Kidney (tissue), 22 donors: ENCODE measurements at places on chromosomes 11 and 22. TPM values are rescaled to one million over a fixed set of nuclear protein-coding genes. Genes with fewer than 3 reads are reported as not detected.

GRCh38 chr11:72940417-72940816, 126.2 kb downstream of the ATG16L2 start:
- no peak overlapping the region for H3K4me3 ChIP-seq
- no peak overlapping the region for H3K27ac ChIP-seq
- H3K4me1 ChIP-seq: no peaks in the 10 kb centered on the region
- DNase-seq: no peak

DNA sequence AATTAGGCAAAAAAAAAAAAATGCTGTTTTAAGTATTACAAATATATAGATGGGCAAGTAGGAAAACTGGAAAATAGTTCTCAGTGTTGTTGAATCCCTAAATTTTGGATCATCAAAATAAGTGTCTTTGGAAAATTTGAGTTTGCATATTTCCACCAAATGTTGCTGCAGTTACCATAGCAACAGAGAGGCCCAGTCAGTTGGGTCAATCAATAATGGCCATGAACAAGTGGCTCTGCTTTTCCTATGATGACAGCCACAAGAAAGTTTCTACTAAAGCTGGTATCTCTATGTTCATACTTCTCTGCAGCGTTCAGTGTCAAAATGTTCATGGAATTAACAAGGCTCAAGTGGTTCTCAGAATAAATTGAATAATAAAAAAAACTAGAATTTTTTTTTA, 79.1 kb downstream of the SERGEF start:
- H3K36me3 ChIP-seq: no peaks in the 10 kb centered on the region
- no peaks in the 10 kb centered on the region for H3K4me1 ChIP-seq
- H3K4me3 ChIP-seq: no peak overlapping the region

- no peak overlapping the region for H3K4me3 ChIP-seq
- no peaks in the 10 kb centered on the region for H3K36me3 ChIP-seq
- no peak overlapping the region for H3K27ac ChIP-seq
- DNase-seq: no peak
Measured at GRCh38 chr11:69930081-69931059, 111.2 kb upstream of the FGF3 start.

- no peak overlapping the region for H3K27ac ChIP-seq
- DNase-seq: no peak
- no peaks in the 10 kb centered on the region for H3K27me3 ChIP-seq
- no peaks in the 10 kb centered on the region for H3K36me3 ChIP-seq
Measured at GRCh38 chr22:43529934-43530333, 118.1 kb downstream of the MPPED1 start.

DNA sequence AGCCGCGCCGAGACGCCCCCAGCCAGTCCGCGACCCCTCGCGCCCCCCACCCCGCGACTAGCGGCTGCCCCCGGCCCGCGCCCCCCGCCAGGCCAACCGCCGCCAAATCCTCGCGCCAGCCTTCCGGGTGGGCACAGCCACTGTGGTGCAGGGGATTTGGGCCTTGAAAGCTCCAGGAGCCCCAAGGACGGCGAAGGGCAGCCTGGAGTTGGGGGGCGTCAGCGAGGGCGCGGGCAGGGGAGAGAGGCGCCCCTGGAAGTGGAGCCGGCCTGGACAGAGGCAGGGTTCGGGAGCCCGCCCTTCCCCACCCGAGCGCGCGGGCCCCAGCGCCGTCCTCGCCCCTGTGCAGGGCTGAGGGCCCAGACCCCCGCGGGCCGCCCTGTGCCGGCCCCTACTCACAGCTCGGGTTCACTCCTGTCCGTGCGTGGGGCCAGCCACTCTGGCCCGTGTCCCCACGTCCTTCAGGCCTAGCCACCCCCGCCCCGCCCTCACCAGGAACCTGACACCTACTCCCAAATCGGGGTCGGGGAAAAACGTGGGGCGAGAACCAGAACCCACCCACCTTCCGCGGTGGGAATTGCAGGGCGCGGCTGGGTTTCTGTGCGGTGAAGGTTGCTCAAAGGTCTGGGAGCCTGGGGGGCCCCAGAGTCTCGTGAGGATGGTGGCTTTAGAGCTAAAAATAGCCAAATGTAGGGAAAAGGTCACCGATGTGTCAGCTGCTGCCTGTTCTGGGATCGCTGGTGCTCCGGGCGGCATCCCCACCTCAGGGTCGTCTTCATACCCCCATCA, at the start of gene CPT1B:
Gene CPT1B (minus strand): TSS at position 441 of the 789 bp plus-strand sequence. CDS start 512 bp downstream, outside the sequence.
- no peak within 1 kb of the TSS for H3K4me3 ChIP-seq
- H3K27ac ChIP-seq: peak within 1 kb of the TSS; percentile 65
- DNase-seq: no peak
- no peaks in the 10 kb centered on the region for H3K4me1 ChIP-seq

DNA sequence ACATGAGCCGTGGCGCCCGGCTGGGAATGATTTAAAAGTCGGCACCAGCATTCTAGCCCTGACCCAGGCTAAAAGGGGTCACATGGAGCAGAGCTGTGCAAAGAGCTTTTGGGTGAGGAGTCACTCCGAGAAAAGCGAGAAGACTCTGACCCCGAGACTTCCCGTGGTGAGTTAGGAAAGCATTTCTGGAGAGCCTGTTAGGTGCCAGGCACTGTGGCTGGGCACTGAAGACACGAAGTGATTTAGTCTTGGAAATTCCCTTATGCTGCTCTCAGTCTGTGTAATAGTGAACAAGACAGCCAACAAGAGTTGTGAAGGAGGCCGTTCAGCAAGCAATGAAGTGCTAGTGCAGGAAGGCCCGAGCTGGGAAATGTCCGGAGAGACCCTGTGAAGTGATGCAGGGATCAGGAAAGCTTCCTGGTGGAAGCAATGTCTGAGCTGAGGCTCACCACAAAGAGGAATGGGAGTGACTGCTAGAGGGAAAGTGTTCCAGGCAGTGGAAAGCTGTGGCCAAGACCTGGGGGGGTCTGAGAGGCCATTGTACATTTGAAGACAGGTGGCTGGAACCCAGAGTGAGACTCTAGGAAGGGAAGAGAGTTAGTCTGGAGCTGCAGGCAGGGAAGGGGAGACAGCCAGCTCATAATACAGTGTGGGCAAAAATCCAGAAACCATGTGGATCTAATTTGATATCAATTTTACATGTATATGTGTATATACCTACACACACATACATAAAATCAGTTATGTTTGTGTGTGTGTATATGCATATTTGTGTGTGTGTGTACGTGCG, 31.6 kb downstream of the MARK2 start:
- no peaks in the 10 kb centered on the region for H3K27me3 ChIP-seq
- DNase-seq: peak; percentile 45
- no peak overlapping the region for H3K4me3 ChIP-seq
- H3K4me1 ChIP-seq: peaks cover 5% of the 10 kb centered on the region

- H3K4me3 ChIP-seq: no peak overlapping the region
- H3K27ac ChIP-seq: peak overlapping the region; percentile 45
- H3K4me1 ChIP-seq: peaks cover 4% of the 10 kb centered on the region
- H3K36me3 ChIP-seq: no peaks in the 10 kb centered on the region
- DNase-seq: no peak
- H3K27me3 ChIP-seq: no peaks in the 10 kb centered on the region
Measured at GRCh38 chr11:45048870-45049691, 97.4 kb upstream of the PRDM11 start.

DNA sequence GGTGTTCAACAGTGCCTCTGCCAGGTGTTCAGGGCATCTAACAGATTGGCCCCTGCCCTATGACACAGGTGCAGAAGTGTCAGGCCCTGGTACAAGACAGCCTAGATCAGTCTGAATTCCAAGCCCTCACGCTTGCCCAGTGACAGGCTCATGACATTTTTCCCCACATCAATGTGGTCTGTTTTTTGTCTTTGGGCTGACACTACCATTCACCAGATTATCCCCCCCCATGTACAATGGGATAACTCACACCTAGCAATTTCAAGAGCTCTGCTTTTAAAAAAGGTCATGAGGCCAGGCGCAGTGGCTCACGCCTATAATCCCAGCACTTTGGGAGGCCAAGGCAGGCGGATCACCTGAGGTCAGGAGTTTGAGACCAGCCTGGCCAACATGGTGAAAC, 155.5 kb upstream of the PITPNB start:
- H3K27ac ChIP-seq: no peak overlapping the region
- DNase-seq: no peak
- peaks cover 7% of the 10 kb centered on the region for H3K4me1 ChIP-seq
- H3K4me3 ChIP-seq: no peak overlapping the region
- H3K36me3 ChIP-seq: no peaks in the 10 kb centered on the region

GRCh38 chr22:25447067-25447685, 117.3 kb upstream of the GRK3 start:
- H3K27ac ChIP-seq: no peak overlapping the region
- no peaks in the 10 kb centered on the region for H3K4me1 ChIP-seq
- no peaks in the 10 kb centered on the region for H3K27me3 ChIP-seq
- peak; percentile 13 for DNase-seq

DNA sequence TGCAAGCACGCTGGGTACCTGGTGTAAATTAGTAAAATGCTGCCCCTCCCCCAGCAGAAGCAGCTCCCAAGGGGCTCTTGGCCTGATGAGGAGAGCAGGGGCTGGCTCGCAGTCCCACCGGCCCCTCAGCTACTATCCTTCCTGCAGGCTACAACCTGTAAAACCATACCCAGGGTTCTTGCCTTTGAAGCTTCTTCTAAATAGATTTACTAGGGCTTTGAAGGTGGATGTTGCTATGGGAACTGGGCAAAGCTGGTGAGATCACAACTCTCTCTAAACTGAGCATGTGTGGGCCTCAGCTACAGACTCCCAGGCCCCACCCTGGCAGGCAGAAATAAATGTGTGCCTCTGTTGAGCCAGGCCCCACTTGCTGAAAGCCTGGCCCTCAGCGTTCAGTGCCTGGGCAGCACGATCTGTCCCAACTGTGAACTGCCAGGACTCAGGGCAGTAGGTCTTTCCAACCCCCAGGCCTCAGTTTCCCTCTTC, 18.5 kb downstream of the CD5 start:
- DNase-seq: no peak
- H3K36me3 ChIP-seq: no peaks in the 10 kb centered on the region
- H3K27me3 ChIP-seq: no peaks in the 10 kb centered on the region
- H3K4me1 ChIP-seq: no peaks in the 10 kb centered on the region
- no peak overlapping the region for H3K27ac ChIP-seq

GRCh38 chr11:11215058-11215815, 137.8 kb downstream of the CSNK2A3 start:
- no peak overlapping the region for H3K27ac ChIP-seq
- no peaks in the 10 kb centered on the region for H3K36me3 ChIP-seq
- H3K4me3 ChIP-seq: no peak overlapping the region
- no peak for DNase-seq

- H3K27ac ChIP-seq: no peak overlapping the region
- DNase-seq: peak; percentile 28
- H3K36me3 ChIP-seq: no peaks in the 10 kb centered on the region
- no peaks in the 10 kb centered on the region for H3K27me3 ChIP-seq
- H3K4me1 ChIP-seq: no peaks in the 10 kb centered on the region
Measured at GRCh38 chr11:17603056-17603825, 56.2 kb downstream of the OTOG start.

GRCh38 chr11:9755561-9756185, 91.8 kb downstream of the SWAP70 start:
- no peak overlapping the region for H3K4me3 ChIP-seq
- H3K27ac ChIP-seq: peak overlapping the region; percentile 28
- DNase-seq: no peak

DNA sequence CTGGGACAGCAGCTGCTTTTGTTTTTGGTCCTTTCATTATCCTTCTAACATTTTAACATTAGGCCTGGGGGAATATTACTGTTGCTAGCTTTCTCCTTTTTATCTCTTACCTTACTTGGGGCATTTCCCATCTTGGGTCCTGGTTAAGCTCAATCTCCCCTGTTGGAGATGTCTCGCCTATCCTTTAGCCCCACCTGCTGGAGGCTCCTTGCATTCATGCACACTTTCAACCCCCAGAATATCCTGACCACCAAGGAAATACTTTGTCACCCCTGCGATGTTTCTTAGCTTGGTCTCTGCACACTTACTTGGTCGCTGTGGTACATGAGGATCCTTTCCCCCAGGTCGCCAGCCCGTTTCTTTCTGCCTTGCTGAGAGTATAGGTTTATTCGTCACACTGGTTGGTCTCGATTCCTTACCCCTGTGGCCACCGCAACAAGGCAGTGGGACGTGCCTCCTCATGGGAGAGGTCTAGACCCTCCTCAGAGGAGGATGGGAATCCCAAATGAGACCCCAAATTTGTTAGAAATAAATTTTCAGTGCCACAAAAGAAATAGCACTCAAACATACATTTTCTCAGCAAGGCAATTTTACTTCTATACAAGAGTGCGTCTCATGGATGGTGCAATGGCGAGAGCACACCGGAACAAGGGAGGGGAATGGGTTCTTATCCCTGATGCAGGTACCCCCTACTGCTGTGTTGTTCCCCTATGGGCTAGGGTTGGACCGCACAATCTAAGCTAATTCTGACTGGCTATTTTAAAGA, 5.4 kb upstream of the TXN2 start:
- H3K4me1 ChIP-seq: no peaks in the 10 kb centered on the region
- DNase-seq: no peak
- no peaks in the 10 kb centered on the region for H3K36me3 ChIP-seq
- H3K27ac ChIP-seq: no peak overlapping the region

Gene CST6
- 1.2 TPM for polyA plus RNA-seq

Gene PDGFD
- polyA plus RNA-seq: 5.3 TPM

Gene TBX1
- polyA plus RNA-seq: 0.45 TPM

Gene MSANTD2
- 6.5 TPM for polyA plus RNA-seq

Gene OR5AL1
- not detected for polyA plus RNA-seq

Gene IGLL1
- not detected for polyA plus RNA-seq

Gene ZMAT5
- 47.7 TPM for polyA plus RNA-seq

Gene TIRAP
- polyA plus RNA-seq: 5.8 TPM

Gene GGTLC2
- not detected for polyA plus RNA-seq

Gene FGF19
- polyA plus RNA-seq: not detected

Gene SEC14L6
- polyA plus RNA-seq: 16.5 TPM

Gene SCN4B
- polyA plus RNA-seq: 1.4 TPM

Gene SCGB1D2
- 5.6 TPM for polyA plus RNA-seq
